ENCODE measurements at places on chromosomes 12 and 14.
A peak's percentile ranks its signal among the peaks of the same experiment; 100 is the strongest.

- DNase-seq, result no peak
Observed at GRCh38 chr14:20971705-20972021, 16.4 kb downstream of the RNASE2 start.

GRCh38 chr12:54337280-54337842 lies 12.4 kb downstream of the COPZ1 start:
- no peak for DNase-seq

GRCh38 chr12:53660041-53660440 lies 15.8 kb downstream of the ATP5MC2 start:
- peak; percentile 21 for DNase-seq

DNA sequence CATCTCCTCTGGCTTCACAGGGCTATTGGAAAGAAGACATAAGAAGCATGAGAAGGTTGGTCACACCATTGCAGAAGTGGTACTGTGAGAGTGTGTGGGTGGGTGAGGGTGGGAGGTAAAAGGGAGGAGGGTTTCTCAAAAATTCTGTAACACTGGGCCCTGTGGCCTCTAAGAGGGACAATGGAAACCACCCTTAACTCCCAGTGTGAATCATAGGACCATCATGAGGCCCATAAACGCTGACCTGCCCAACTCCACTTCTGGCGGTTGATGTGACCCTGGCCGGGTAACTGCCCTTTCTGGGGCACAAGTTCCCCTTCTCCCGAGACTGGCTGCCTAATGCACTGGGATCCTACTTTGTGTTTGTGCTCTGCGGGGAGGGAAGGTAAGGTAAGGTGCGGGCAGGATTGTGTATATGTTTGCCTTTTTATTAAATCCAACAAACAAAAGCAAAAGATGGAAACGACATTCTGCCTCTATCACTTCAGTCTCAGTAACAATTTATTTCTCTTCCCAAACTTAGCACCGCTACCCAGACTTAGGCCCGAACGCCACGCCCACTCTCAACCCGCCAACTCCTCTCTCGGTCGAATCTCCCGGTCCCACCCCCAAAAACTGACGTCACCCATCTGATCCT lies 551 bp downstream of the METTL1 start:
- peak; percentile 84 for DNase-seq

Data from mucosa of gallbladder (tissue), 1 donor.